ENCODE measurements at places on chromosomes 2 and 18. TPM values are rescaled to one million over a fixed set of nuclear protein-coding genes. Genes with fewer than 3 reads are reported as not detected.

Gene PKP4
- total RNA-seq, result 97.5 TPM

Gene LAMA1
- total RNA-seq, result 0.42 TPM

Gene LBX2
- 0.32 TPM for total RNA-seq

Gene DRC1
- not detected for total RNA-seq

Gene ST3GAL5
- 11.3 TPM for total RNA-seq

Gene FASTKD2
- total RNA-seq, result 24.5 TPM

Gene SCN2A
- 0.42 TPM for total RNA-seq

Gene METAP1D
- total RNA-seq, result 3.8 TPM

Gene ANKRD12
- total RNA-seq, result 65.2 TPM

Gene SERPINB10
- not detected for total RNA-seq

- DNase-seq, result no peak
- no peaks in the 10 kb centered on the region for H3K4me1 ChIP-seq
- H3K27ac ChIP-seq, result no peak overlapping the region
- H3K36me3 ChIP-seq, result no peaks in the 10 kb centered on the region
- no peaks in the 10 kb centered on the region for H3K27me3 ChIP-seq
- no peak overlapping the region for H3K4me3 ChIP-seq
Measured at GRCh38 chr2:118558846-118559245, 288.6 kb downstream of the EN1 start.

DNA sequence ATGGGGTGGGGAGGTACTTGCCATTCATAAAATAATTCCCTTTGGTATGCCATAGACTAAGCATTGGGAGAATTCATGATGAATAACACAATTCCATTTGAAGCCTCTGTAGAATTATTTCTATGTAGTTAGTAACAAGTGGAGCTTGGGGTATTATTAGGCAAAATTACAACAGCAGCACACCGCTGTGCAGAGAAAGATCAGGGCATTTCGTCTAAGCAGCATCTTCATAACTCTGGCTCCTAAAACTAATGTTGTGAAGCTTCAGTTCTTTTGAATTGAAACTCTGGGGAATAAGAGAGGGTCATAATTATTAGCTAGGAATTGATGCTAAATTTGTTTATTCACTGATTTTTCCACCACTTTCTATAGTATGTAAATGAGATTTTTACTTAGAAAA, 630.7 kb downstream of the DCC start:
- H3K27me3 ChIP-seq, result no peaks in the 10 kb centered on the region
- H3K4me3 ChIP-seq, result no peak overlapping the region
- DNase-seq, result no peak
- no peak overlapping the region for H3K27ac ChIP-seq
- no peaks in the 10 kb centered on the region for H3K4me1 ChIP-seq

DNA sequence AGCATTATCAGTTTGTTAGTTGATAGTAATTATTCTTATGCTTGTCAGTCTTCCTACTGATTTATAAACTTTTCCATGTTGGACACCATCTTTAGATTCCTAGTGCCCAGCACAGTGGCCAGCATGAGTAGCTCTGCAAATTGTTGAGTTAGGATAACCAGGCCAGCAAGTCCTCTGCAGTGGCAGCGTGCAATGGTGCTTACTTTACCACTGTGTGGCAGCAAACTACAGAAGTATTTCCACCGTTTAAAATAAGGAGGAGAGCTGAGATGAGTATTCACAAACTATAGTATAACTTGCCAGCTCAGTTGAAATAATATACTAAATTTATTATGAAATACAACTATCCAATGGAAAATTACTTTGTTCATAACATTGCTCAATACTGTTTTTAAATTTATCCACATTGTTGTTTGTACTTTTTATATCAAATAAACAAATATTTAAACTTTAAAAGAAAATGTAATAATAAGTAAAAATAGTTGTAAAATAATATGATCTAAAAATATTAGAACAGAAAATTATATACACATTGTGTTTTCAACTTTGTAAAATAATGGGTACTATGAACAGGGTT, 9.3 kb upstream of the THADA start:
- no peaks in the 10 kb centered on the region for H3K36me3 ChIP-seq
- no peaks in the 10 kb centered on the region for H3K27me3 ChIP-seq
- peaks cover 2% of the 10 kb centered on the region for H3K4me1 ChIP-seq
- H3K4me3 ChIP-seq, result no peak overlapping the region
- H3K27ac ChIP-seq, result no peak overlapping the region

DNA sequence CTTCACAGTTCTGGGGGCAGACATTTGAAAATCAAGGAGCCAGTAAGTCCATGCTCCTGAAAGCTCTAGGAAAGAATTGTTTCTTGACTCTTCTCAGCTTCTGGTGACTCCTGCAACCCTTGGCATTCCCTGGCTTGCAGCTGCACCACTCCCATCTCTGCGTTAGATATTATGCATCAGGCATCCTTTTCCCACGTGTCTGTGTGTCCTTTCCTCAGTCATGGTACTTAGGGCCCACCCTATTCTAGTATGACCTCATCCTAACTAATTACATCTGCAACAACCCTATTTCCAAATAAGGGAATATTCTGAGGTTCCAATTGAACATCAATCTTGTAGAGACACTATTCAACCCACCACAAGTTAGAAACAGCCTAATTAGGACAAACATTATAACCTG, 931.7 kb upstream of the CHAC2 start:
- no peak overlapping the region for H3K4me3 ChIP-seq
- DNase-seq, result no peak
- H3K27me3 ChIP-seq, result no peaks in the 10 kb centered on the region
- no peaks in the 10 kb centered on the region for H3K36me3 ChIP-seq
- H3K27ac ChIP-seq, result no peak overlapping the region
- H3K4me1 ChIP-seq, result no peaks in the 10 kb centered on the region

- H3K27me3 ChIP-seq, result no peaks in the 10 kb centered on the region
- no peak overlapping the region for H3K4me3 ChIP-seq
- H3K27ac ChIP-seq, result no peak overlapping the region
- no peaks in the 10 kb centered on the region for H3K36me3 ChIP-seq
Measured at GRCh38 chr2:153971855-153972254, 100.1 kb downstream of the GALNT13 start.

DNA sequence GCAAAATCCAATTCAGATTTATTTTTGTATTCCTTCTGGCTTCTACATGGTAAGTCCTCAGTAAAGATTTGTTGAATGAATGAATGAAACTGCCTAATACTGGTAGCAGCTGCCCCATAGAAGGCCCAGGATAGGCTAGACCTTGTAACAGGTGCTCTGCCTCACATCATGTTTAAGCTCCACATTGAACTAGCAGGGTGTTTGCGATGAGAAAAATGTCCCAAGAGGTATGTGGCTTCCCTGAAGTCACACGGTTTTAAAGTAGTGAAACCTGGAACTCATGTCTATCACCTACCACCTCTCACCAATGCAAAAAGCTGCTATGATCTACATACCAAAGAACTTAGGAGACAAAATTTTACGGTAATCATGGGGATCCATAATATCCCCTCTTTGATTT, 765 bp upstream of the LHCGR start:
- no peak overlapping the region for H3K27ac ChIP-seq
- H3K4me3 ChIP-seq, result no peak overlapping the region
- peaks cover 5% of the 10 kb centered on the region for H3K4me1 ChIP-seq
- no peaks in the 10 kb centered on the region for H3K27me3 ChIP-seq
- no peaks in the 10 kb centered on the region for H3K36me3 ChIP-seq
- peak; percentile 8 for DNase-seq

GRCh38 chr18:9849407-9850283, 36.1 kb upstream of the TXNDC2 start:
- H3K27me3 ChIP-seq, result no peaks in the 10 kb centered on the region
- peak overlapping the region; percentile 31 for H3K27ac ChIP-seq
- H3K4me3 ChIP-seq, result no peak overlapping the region
- DNase-seq, result no peak

- H3K4me3 ChIP-seq, result no peak overlapping the region
- peaks cover 35% of the 10 kb centered on the region for H3K36me3 ChIP-seq
- peaks cover 19% of the 10 kb centered on the region for H3K4me1 ChIP-seq
- no peaks in the 10 kb centered on the region for H3K27me3 ChIP-seq
Measured at GRCh38 chr2:71601136-71602114, 148.1 kb downstream of the DYSF start.

- H3K27me3 ChIP-seq, result no peaks in the 10 kb centered on the region
- H3K27ac ChIP-seq, result no peak overlapping the region
- no peak for DNase-seq
- H3K4me1 ChIP-seq, result peaks cover 10% of the 10 kb centered on the region
- H3K4me3 ChIP-seq, result no peak overlapping the region
- no peaks in the 10 kb centered on the region for H3K36me3 ChIP-seq
Measured at GRCh38 chr2:28096421-28096820, 205.9 kb downstream of the BABAM2 start.

DNA sequence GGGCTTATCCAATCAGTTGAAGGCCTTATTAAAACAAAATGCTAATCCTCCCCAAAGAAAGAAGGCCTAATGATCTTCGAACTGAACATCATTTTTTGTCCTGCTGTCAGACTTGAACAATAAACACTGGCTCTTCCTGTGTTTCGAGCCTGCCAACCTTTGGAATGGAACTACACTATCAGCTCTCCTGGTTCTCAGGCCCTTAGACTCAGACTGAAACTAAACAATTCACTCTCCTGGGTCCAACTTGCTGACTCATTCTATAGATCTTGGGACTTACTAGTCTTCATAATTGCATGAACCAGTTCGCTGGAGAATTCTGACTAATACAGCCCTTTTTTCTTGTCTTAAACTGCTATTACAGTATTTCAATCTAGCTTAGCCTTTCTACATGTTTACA, 235.2 kb downstream of the LNPK start:
- H3K27ac ChIP-seq, result no peak overlapping the region
- H3K36me3 ChIP-seq, result no peaks in the 10 kb centered on the region
- DNase-seq, result no peak
- no peaks in the 10 kb centered on the region for H3K4me1 ChIP-seq

DNA sequence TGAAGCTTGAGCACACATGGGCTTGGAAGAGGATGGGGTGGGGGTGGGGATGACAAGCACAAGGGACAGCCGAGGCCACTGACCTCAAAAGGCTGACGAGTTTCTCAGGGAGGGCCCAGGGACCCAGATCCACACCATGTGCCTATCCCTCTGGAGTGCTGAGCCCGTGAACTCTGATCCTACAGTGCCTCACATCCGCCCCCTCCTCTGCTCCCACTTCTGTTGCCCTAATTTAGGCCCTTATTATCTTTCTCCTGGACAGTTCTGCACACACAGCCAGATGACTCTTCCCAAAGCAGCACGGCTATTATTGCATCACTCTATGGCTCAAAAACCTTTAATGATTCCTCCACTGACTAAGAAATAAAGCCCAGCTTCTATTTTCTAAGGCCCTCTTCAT, 24.8 kb downstream of the CYRIA start:
- no peaks in the 10 kb centered on the region for H3K27me3 ChIP-seq
- DNase-seq, result no peak

- no peak overlapping the region for H3K4me3 ChIP-seq
- no peaks in the 10 kb centered on the region for H3K27me3 ChIP-seq
- H3K27ac ChIP-seq, result no peak overlapping the region
Measured at GRCh38 chr2:44579115-44579836, 217.5 kb downstream of the CAMKMT start.

GRCh38 chr18:61991201-61991600, 98.4 kb upstream of the RNF152 start:
- no peak overlapping the region for H3K27ac ChIP-seq
- peaks cover 10% of the 10 kb centered on the region for H3K4me1 ChIP-seq
- no peaks in the 10 kb centered on the region for H3K36me3 ChIP-seq
- DNase-seq, result no peak
- no peak overlapping the region for H3K4me3 ChIP-seq

GRCh38 chr2:43300781-43301583, 74.6 kb upstream of the ZFP36L2 start:
- no peak for DNase-seq
- no peak overlapping the region for H3K4me3 ChIP-seq
- no peaks in the 10 kb centered on the region for H3K36me3 ChIP-seq
- no peaks in the 10 kb centered on the region for H3K27me3 ChIP-seq

- no peaks in the 10 kb centered on the region for H3K27me3 ChIP-seq
- no peak overlapping the region for H3K4me3 ChIP-seq
- no peaks in the 10 kb centered on the region for H3K36me3 ChIP-seq
- H3K27ac ChIP-seq, result no peak overlapping the region
- no peak for DNase-seq
- H3K4me1 ChIP-seq, result no peaks in the 10 kb centered on the region
Measured at GRCh38 chr2:150859877-150860276, 372.4 kb upstream of the RND3 start.

DNA sequence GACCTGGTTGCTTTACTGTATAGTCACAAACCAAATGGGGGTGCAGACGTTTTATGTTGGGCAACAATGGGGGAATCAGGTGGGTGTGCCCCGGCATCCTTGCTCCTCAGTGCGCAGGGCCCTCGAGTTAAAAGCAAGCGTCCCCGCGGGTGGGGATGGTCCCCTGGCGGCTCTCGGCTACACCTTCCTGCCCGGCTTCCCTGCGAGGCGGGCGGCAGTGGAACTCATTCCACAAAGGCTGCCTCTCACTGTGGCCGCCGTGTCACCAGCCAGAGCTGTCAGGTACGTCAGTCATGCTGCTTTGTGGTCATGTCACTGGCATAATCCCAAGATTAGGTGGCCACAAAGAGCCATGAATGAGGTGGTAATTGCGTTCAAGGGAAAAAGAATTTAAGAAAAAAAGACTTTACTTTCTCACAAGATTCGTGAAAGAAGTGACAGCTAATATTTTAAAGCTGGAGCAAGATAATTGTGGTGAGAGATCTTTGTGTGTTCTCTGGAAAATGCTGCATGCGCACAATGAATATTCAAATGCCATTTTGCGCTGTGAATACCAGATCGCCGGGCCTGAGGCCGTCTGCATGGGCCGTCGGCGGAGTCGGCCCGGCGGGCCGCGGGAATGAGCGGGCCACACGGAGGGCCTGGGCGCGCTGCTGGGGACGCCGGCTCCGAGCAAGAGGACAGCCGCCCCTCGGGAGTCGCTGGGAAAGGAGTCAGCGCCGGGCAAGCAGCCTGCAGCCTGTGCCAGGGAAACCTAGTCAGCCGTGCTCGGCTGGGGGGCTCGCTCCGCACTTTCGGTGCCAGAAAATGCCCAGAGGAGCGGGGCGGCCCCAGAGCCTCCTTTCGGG, 82.3 kb upstream of the LDLRAD4 start:
- no peaks in the 10 kb centered on the region for H3K36me3 ChIP-seq
- H3K4me1 ChIP-seq, result peaks cover 17% of the 10 kb centered on the region
- peak overlapping the region; percentile 59 for H3K27ac ChIP-seq
- no peak for DNase-seq
- H3K4me3 ChIP-seq, result peak overlapping the region; percentile 72

DNA sequence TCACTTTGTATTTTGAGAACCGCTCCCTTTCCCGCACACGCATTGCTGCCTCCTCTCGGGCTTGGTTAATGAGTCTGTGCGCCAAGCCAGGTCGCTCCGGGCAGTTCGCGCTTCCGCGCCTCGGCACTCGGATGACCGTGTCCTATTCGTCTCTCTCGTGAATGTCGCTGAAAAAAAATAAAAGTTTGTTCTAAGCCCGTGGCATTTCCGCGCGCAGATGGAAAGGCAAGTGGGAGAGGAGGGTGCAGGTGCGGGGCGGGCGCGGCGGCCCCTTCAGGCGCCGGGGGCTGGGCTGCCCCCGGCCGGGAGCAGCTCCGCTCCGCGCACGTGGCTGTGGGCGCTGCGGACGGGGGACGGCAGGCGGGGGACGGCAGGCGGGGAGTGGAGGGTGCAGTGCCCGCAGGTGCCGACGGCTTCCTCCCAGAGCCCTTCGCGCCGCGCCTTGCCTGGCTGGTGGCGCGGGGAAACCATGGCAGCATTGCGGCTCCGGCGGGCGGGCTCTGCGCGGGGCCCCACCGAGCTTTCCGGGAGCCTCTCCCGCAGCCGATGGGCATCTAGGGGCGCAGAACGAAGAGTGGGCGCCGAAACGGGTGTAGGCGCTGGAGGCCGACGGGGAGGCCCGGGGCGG, 159.6 kb upstream of the SIX2 start:
- H3K27ac ChIP-seq, result no peak overlapping the region
- no peak for DNase-seq
- peak overlapping the region; percentile 47 for H3K4me3 ChIP-seq
- H3K4me1 ChIP-seq, result peaks cover 21% of the 10 kb centered on the region

Measured in esophagus muscularis mucosa (tissue), 4 donors.